ENCODE measurements at places on chromosomes 7 and 10. TPM values are rescaled to one million over a fixed set of nuclear protein-coding genes. Genes with fewer than 3 reads are reported as not detected.

The WEE2 gene
- not detected for total RNA-seq

The TRIM4 gene
- total RNA-seq: 24.9 TPM

The ACHE gene
- total RNA-seq: 0.13 TPM

The POLD2 gene
- 92.2 TPM for total RNA-seq

The FAM241B gene
- total RNA-seq: 0.39 TPM

The OPN1SW gene
- total RNA-seq: not detected
